Left hindlimb (tissue), 1 donor: ENCODE measurements at places on chromosomes 16 and 17.
A peak's percentile ranks its signal among the peaks of the same experiment; 100 is the strongest.

DNA sequence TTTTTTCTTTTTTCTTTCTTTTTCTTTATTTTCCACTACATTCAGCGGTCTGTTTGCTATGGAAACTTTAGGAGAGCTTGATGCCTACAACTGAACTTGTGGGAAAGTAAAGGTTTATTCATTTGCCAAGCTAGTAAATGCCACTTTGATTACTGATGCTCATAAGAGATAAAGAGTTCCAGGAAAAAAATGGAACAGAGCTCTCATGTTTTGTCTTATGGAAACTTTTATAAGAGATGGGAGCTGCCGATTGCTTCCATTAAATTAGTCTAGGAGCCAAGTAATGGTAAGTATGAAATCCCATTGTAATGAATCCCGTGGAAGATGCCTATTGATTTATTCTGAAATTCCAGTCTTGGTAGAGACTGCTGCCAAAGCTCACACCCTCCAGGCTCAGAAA lies 7.1 kb downstream of the ANKFN1 start:
- no peak for DNase-seq

DNA sequence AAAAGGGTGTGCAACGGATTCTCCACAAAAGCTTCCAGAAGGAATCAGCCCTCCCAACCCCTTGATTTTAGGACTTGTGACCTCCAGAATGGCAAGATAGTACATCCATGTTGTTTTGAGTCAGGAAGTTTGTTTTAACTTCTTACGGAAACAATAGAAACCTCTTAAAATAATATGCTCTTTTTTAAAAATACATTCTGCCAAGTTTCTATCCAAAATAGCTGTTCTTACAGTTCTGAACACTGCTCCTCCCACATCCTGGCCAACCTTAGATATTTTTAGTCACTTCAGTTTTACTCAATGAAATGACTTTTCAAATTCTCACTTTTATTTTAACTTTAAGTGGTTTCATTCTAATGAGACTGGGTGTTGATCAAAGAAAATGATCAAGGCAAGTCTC lies 156.4 kb downstream of the ZNF18 start:
- no peak for DNase-seq

- DNase-seq, result no peak
Measured at GRCh38 chr17:41520821-41521521, 2.3 kb upstream of the KRT15 start.

DNA sequence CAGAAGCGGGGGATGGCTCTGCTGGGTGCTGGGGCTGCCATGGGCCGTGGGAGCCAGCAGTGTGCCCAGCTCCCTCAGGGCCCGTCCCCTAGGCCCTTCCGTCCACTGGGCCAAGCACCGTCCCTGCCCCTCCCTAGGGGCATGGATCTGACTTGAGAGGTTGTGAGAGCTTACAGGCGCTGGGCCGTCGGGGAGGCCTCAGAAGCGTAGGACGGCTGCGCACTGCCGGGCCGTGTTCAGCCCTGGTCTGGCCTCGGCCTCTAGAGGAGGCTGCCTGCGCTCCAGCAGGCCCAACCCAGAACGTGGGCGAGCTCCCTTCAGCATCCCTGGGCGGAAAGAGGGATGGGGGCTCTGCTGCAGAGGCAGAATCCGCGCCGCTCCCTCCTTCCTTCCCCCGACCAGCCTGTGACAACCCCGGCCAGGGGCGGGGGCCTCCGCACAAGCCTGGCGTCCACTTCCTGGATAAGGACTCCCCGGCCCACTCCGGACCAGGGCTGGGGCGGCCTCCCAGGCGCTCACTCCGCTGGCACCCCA lies 685 bp upstream of the MPG start:
- peak; percentile 85 for DNase-seq

DNA sequence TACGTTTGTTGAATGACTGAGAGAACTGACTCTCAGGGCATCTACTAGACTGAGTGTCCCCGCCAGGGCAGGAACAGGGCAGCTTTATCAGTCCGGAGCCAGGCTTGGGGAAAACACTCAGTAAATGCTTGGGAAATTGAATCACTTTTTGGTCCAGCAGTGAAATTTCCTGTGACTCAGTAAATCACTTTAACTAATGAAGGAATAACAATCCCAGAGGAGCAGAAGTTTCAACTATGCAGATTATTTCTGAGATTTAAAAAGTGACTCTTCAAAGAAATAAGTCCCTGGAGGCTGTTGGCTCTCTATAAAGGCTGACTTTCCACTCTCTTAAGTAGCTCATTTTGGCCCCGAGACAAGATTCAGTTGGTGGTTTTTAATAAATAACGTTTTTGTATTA lies 101.8 kb downstream of the FOXL1 start:
- DNase-seq, result no peak

DNA sequence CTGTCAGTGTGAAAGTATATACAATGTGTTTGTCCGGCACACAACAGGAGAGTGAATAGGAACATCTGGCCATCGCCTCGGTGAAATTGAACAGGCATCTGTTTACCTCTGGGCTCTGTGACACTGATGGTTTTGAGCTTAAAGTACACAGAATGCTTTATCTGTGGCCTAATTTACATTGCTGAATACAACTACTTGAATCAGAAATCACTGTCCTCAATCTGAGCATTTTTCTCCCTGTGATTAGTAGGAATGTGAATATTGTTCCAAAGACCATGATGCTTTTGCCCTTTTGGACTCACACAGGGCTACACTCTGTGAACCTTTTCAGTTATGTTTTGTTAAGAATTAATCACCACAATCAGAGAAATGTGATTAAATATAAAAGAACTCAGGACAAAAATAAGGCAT lies 323.0 kb upstream of the TBX2 start:
- DNase-seq, result no peak

DNA sequence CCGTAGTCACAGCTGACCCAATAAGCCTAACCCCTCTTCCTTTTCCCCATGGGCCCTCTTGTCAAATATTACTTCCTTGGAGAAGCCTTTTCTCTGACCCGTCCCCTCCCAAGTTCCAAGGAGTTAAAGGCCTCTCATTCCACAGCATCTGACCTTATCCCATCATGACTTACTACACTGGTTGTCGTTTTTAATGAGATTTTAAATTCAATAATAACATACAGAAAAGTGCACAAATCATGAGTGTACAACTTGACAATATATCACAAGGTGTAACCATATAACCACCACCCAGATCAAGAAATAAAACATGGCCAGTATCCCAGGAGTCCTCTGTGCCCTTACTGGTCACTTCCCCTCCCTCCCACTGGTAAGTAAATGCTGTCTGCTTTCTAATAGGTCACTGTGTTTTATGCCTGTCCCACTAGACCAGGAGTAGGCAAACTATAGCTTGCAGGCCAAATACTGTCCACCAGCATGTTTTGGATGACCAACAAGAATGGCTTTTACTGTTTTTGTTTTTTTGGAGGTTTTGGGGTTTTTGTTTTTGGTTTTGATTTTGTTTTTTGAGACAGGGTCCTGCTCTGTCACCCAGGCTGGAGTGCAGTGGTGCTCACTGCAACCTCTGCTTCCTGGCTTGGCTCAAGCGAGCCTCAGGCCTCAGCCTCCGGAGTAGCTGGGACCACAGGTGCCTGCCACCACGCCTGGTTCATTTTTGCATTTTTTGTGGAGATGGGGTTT lies 1.2 kb upstream of the FDXR start:
- no peak for DNase-seq

DNA sequence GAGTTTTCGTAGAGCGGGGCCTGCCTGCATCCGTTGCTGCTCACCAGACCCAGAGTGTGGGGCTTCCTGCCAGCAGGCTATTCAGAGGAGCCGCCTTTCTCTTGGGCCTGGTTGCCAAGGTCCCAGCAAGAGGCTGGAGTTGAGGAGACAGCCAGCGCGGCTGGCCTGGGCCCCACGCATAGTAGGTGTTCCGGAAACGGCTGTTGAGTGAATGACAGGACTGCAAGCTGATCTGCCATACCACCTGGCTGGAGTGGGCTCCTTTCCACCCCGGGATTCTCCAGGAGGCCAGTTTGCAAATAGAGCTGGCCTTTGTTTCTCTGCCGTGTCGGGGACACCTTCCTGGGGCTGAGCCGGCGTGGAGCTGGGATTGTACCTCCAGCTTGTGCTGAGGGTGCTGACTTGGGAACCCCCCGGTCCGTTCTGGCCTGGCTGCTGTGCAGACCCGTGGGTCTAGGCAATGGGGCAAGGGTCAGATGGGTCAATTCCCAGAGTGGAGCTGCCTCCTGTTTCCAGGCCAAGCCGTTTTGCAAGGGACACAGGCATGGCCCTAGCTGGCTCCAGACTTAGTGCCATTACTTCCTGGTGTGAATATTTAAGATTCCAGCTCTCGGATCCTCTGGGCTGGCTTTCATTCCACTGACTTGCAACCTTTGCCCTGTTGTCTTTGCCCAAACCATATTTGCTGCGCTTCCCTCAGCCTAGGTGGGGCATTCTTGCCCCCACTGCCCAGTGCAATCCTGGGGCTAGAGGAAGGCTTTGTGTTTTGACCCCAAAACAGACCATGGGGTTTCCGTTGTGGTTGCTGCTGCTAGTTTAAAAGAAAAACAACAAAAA lies 68.8 kb downstream of the CMIP start:
- peak; percentile 52 for DNase-seq

GRCh38 chr17:73562896-73563295 lies 81.3 kb downstream of the SDK2 start:
- no peak for DNase-seq

DNA sequence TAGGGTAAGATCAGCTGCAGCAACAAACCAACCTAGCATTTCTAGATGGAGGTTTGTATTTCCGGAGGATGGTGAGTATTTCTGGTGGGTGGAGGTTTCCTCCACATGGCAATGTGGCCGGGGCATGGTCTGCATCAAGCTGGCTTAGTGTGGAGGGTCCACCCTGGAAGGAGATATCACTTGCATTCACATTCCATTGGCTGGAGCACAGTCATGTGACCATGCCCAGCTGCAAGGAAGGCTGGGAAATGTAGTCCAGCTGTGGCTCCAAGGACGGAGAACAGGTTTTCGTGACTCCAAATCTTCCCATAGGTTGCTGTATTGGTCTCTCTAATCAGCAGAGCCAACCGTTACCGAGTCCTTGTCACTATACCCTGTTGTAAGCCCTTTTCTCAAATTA lies 68.7 kb downstream of the RAI1 start:
- DNase-seq, result peak; percentile 71

DNA sequence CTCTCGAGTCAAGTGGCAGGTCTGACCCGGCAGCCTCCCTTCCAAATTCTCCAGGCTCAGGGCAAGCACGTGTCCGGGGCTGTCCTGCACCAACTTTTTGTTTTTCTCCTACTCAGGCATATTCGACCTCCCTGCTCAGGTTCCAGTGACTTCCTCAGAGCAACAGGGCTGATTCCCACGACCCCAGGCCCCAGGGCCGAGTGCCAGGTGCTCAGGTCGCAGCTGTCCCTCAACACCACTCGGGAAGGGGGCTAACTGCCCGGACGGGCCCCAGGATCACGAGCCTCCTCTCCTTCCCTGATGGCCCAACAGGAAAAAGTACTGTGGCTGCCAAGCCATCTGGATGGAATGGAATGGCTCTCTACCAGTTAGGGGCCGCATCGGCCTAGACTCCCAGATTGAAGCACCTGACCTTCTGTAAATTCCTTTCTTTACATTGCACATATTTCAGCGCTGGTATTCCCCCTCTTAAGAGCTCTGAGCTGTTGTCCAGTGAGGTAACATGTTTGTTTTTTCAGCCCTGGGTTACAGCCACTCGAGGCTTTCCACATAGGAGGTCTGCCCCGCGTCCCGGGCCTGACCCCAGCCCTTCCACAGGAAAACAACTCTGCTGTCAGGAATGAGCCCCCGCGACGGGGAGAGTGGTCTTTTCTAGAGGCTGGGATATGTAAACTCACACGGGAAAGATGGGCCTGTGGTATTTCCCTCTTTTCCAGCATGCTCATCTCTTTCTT lies 25.0 kb downstream of the NXN start:
- peak; percentile 72 for DNase-seq

- DNase-seq, result peak; percentile 80
Measured at GRCh38 chr17:1153795-1154546, 25.8 kb downstream of the ABR start.

- no peak for DNase-seq
Measured at GRCh38 chr16:2774161-2774891, 2.8 kb downstream of the ELOB start.

GRCh38 chr16:12869698-12870427 lies 31.5 kb upstream of the SHISA9 start:
- DNase-seq, result no peak

DNA sequence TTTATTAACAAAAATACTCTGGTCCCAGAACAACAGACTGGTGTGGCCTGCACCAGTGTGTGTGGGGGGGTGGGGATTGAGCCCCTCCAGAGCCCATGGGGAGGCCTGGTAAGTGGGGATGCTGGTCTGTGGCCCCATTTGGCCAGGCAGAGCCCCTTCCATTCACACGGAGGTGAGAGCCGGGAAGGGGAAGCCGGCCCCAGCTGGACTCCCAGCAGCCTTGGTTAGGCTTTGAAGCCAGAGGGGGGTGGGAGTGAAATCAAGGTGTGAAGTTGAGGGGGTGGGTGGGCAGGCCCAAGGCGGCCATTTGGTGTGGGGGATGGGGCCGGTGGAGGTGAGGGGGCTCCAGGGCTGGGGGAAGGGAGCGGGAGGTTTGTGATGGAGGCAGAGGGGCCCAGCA lies 5.9 kb downstream of the TBX6 start:
- DNase-seq, result no peak

- no peak for DNase-seq
Measured at GRCh38 chr17:57035971-57036481, 49.0 kb upstream of the AKAP1 start.

DNA sequence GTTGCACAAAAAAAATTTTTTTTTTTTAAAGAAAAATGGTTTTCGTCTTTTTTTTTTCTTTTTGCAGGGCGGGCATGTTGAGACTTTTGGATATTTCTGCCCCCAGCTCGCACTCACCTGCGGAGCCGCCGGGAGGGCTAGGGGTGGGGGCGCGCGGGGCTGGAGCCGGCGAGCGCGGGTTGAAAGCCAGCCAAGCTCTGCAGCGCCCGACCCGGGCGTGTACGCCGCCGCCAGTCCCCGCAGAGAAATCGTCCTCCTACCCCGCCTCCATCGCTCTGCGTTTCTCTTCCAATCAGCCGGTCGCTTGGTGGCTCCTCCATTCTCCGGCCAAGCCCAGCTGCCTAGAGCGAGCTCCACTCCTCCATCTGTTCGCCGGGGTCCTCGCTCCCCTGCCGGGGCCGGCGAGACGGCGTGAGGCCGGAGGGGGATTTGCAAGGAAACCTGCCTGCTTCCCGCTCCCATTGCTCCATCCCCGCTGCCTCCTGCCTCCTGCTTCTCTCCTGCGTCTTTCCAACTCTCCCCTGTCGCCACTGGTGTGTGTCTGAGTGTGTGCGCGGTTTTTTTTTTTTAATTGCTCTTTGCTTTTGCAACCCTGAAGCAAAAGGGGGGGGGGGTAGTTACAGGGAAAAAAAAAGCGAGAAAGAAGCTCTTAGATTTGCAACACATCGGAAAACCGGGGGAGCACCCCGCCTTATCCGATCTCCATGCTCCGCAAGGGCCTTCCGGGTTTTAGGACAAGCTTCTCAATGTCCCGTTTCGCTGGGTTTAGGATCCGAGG lies 1.8 kb upstream of the UBTF start:
- DNase-seq, result peak; percentile 89
